Inflammatory macrophage treated with lipopolysaccharide for 4 hours (primary cell): ENCODE measurements at places on chromosomes 2 and 18.
A peak's percentile ranks its signal among the peaks of the same experiment; 100 is the strongest.

- no peak for DNase-seq
Measured at GRCh38 chr2:234945339-234945873, 6.4 kb upstream of the SH3BP4 start.

DNA sequence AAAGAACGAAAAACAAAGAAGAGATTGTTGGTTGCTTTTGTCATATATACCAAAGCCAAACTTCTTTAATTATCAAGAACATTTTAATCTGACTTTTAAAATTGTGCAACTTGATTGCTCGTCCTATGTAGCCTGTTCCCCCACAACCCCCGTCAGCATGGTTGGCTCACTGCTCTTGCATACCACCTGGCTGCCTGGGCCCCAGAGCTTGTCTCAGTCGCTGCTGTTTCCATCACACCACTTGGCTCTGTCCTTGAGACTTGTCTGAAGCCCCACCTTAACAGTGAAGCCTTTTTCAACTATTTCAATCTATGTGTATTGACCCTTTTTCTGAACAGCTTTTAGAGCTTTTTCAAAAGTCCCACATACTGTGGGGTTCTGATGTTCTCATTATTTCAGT, 270.8 kb downstream of the ZNF407 start:
- DNase-seq = no peak

- no peak for DNase-seq
Measured at GRCh38 chr2:173214213-173214612, 138.6 kb downstream of the MAP3K20 start.

GRCh38 chr2:230644356-230644935, 68.2 kb upstream of the CAB39 start:
- DNase-seq = peak; percentile 54

GRCh38 chr2:70523996-70524965, 29.3 kb downstream of the TGFA start:
- peak; percentile 68 for DNase-seq

DNA sequence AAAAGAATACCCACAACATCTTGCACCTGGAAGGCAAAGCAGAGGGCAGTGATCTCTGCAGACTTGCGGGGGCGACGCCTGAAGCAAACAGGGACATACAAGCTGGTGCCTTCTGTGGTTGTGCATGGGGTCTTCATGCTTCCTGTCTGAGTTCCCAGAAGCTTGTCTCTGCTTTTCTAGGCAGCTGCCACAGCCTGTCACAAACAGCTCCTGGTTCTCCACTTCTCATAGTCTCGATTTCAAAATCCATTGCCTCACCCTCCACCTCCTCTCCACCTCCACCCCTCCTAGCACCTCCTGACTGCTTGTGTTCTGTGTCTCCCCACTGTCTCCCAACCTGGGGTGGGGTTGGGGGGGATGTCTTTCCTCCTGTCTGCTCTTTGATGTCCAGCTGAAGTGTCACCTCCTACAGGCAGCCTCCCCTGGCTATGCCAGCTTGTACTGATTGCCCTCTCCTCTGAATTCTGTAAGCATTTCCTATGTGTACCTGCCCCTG, 1.7 kb upstream of the PROC start:
- DNase-seq = no peak

DNA sequence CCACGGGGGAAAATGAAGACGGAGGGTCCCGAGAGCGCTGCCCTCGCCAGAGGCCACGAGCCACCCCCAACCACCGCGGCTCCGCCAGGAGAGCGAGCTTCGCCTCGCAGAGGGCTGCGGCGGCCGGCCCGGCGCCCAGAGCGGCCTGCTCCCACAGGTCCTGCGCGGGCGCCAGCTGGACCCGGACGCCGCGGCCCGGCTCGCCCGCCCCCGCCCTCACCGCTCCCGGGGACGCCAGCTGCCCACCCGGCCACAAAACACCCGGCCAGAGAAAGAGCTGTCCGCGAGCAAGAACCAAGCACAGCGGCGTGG, 709 bp downstream of the PTPN2 start:
- DNase-seq = no peak

GRCh38 chr2:172408143-172408766, 19.1 kb upstream of the ITGA6 start:
- no peak for DNase-seq

GRCh38 chr2:209260281-209260680, 163.6 kb upstream of the MAP2 start:
- DNase-seq = no peak

- no peak for DNase-seq
Measured at GRCh38 chr2:136527560-136527959, 237.8 kb upstream of the THSD7B start.

DNA sequence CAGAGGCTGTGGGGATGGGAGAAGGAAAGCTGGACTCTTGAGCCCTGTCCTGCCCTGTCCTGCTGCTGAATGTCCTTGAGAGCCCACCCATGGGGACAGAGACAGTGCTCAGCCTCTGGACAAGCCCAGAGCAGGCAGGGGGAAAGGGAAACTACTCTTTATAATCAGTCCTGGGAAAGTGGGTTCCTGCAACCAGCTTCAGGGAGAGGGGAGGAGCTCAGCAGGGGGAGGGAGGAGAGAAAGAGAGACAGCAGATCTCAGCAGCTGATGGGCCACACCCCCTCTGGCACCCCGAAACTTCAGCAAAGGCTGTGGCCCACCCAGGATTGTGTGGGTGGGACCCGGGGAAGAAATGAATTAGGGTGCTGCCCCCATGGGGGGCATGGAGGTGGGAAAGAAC, 11.6 kb downstream of the ECEL1 start:
- no peak for DNase-seq

- DNase-seq = peak; percentile 29
Measured at GRCh38 chr18:49169037-49169521, 218.3 kb upstream of the SMAD7 start.

DNA sequence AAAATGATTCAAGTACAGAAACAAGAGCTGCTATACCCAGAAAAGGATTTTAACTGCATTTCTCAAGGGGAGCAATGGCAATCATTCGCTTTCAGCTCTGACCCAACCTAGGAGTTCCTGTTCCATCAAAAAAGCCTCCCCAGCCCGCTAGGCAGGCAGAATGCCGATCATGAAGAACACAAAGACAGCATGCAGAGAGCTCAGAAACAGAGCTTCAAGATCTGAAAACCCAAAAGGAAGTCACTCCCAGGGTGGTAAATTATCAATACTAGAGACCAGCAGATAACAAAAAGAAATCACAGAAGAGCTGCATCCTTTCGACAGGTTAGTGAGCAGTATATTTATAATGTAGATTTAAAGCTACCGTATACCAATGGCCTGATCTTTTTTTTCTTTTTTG, 84.8 kb upstream of the CRIM1 start:
- no peak for DNase-seq

- no peak for DNase-seq
Measured at GRCh38 chr2:45031028-45031427, 21.8 kb upstream of the SIX2 start.

DNA sequence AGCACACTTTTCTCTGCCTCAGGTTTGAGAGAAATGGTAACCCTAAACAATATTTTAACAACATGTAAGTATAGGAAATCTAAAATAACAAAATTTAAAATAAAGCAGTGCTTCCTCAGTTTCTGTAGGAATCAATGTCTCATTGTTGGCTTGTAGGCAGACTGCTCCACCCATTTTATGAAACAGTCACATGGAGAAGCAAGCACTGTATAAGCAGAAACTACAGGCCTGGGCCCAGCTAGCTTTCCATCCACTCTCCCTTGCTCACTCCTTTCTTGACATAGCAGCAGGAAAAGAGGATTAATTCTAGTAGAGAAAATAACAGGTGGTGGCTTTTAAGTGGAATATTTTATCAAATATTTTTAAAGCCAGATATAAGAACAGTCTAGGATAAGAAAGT, 97.2 kb downstream of the PLEKHM3 start:
- peak; percentile 36 for DNase-seq

DNA sequence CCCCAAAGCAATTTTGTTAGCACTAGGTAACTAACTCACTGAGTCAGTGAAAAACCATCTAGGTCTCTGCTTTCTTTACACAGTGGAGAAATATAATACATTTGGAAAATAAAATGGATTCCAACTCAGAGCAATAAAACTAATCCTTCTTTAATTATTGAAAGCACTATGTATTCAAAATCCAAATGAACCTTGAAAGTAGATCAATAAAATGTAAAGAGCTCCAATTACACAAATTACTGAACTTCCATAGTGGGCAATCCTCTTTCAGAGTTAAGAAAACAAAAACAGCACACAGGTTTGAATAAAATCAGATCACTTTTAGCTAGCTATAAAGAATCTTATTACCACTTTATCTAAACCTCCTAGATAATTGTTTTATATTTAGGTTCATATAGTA, 208.1 kb downstream of the NR4A2 start:
- DNase-seq = no peak

GRCh38 chr18:79926715-79927606, 24.5 kb downstream of the SLC66A2 start:
- no peak for DNase-seq

- DNase-seq = no peak
Measured at GRCh38 chr18:46001892-46002291, 34.8 kb upstream of the EPG5 start.

- no peak for DNase-seq
Measured at GRCh38 chr2:24899361-24899910, 20.6 kb downstream of the ADCY3 start.

DNA sequence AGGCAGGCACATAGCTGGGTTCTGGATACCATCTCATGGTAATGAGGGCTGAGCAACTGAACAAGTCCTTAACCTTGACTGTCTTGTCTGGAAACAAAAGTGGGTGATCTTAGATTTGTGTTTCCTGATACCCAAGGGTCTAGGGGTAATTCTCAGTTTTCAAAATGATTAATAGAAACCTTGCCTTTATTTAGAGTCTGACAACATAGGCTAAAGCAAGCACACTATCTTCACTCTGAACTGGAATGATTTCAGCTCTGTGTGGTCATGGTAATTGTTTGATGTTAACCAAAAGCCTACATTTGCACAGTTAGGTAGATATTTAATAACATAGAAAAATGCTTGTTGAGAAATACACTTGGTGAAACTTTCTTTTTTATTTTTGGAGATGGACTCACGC, 6.8 kb upstream of the LAMA3 start:
- no peak for DNase-seq

DNA sequence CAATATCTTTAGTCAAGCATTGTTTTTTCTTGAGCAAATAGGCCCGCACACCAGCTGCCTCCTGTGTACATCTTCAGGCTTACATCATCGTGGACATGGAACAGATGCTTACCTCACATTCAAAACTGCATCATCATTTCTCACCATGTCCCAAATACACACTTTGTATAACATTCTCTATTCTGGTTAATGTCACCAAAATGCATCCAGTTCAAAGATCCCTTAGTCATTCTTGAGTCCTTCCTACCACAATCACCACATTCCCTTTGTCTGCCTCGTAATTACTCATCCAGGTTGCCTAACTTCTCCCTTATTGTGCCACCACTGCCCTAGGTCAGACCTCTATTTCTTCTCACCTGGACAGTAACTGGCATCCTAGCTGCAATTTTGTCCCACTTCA, 373.7 kb upstream of the GALNT5 start:
- DNase-seq = no peak

DNA sequence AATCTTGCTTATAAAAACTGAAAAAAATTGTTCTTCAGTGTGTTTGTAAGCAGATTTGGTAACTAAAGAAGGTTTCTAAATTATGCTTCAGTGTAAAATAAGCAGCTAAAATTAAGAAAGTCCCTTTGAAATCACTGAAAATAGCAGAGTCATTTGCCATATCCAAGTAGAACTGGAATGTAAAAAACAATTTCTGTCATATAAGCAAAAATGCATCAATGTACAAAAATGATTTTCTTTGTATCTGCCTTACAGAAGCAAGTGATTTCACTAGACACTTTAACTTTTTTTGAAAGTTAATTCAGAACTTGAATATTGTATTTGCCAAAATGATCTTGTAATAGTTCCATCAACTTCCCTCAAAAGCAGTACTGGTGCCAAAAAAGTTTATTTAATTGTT, 121.7 kb upstream of the CD226 start:
- DNase-seq = no peak

DNA sequence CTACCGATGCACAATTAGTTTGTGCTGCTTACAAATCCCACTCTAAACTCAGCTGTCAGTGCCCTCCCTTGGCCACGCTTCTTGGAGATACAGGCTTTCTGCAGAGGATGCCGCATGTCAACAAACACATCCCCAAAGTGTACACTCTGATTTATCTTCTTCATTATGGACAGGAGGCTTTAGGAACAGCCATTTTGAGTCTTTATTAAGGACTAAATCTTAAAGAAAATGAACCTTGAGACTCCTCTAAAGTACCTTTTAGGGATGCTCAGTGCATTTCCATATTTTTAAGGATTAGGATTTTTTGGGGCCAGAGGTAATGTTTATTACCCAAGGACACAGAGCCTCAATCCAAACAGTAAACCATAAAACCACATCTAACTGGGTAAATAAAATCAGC, 6.0 kb downstream of the EDAR start:
- DNase-seq = no peak

GRCh38 chr2:238585836-238586821, 159.4 kb downstream of the ASB1 start:
- DNase-seq = no peak

DNA sequence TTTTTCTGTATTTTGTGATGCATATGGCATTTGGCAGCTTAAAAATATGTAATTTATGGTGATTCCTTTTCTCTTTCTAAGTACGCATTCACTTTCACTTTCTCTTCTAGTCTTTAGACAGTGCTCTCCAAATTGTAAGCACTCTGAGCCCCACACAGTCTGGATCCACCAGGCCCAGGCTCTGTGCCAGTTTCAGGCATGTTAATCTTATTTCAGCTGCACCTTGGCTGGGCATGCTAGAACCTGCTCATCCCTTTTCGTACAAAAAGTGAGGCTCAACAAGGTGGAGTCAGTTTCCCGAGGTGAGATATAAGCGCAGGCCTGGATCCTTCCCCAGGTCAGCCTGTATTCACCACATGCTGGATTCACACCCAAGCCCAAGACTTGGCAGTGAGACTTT, 203.9 kb downstream of the MTX2 start:
- no peak for DNase-seq

GRCh38 chr2:183070942-183071844, 7.4 kb upstream of the DUSP19 start:
- peak; percentile 35 for DNase-seq

GRCh38 chr2:139916822-139917221, 1136.6 kb upstream of the NXPH2 start:
- no peak for DNase-seq

DNA sequence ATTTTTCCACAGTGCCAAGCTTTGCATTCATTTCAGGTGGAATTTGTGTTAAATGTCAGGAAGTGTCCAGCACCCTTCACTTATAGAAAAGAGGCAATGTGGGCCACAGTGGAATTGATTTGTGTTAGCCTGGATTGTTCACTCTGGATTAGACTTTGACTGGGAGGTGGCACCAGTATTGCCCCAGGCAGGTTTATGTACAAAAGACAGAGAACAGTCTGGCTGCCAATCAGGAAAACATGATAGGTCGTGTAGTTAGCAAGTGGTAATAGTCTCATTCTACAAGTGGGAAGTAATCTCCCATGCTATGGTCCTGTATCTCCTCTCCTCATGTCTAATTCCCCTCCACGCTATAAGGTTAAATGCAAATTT, 45.6 kb downstream of the RAB27B start:
- no peak for DNase-seq

- peak; percentile 61 for DNase-seq
Measured at GRCh38 chr2:206693399-206694137, 24.6 kb downstream of the DYTN start.
